AG10803 (cell line): ENCODE measurements at places on chromosomes 1 and 21.

DNA sequence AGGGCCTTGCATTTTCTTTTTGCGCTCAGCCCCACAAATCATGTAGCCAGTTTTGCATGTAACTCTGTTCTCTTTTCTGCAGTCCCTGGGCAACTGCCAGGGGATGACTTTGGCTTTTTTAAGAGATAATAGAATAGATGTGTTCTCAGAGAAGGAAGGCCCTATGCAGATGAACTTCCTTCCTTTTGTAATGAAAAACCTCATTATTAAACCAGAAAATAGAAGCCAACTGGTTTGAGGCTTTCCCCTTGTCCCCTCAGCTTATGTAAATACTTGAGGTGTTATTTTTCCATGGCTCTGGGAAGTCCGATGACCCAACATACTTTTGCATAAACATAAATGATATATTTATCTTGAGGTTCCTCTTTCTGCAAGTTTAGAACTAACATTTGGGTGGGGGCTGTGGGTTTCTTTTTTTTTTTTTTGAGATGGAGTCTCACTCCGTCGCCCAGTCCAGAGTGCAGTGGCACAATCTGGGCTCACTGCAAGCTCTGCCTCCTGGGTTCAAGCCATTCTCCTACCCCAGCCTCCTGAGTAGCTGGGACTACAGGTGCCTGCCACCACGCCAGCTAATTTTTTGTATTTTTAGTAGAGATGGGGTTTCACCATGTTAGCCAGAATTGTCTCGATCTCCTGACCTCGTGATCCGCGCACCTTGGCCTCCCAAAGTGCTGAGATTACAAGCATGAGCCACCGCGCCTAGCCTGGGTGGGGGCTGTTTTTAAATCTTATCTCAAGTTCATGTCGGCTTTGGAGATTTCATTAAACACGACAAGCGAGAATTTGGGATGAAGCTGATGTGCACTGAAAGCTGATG lies 14.4 kb upstream of the FCRL5 start:
- no peak for DNase-seq

GRCh38 chr1:198713081-198713480 lies 74.2 kb downstream of the PTPRC start:
- DNase-seq: peak; percentile 84

GRCh38 chr1:244815600-244816099 lies 19.8 kb upstream of the COX20 start:
- DNase-seq: no peak

- DNase-seq: no peak
Measured at GRCh38 chr1:40754201-40754600, 29.4 kb upstream of the KCNQ4 start.

DNA sequence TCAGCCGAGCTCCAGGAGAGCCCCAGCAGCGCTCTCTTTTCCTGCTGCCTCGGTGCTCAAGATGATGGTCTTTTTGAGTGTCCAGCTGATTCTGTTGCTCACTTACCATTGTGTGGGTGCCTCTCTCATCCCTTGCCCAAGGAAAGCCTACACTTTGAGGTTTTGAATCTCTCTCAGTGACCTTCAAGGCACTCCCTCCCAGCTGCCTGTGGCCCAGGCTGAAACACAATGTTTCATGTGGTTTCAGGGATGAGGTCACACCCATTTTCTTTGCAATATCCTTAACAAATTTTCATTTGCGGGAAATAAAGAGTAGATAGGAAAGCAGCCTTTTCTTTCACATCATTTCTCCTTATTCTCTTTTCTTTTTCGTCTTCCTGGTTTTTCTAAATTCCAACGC lies 12.6 kb upstream of the MRPS14 start:
- DNase-seq: no peak

- no peak for DNase-seq
Measured at GRCh38 chr21:46532080-46532479, 72.8 kb downstream of the S100B start.

DNA sequence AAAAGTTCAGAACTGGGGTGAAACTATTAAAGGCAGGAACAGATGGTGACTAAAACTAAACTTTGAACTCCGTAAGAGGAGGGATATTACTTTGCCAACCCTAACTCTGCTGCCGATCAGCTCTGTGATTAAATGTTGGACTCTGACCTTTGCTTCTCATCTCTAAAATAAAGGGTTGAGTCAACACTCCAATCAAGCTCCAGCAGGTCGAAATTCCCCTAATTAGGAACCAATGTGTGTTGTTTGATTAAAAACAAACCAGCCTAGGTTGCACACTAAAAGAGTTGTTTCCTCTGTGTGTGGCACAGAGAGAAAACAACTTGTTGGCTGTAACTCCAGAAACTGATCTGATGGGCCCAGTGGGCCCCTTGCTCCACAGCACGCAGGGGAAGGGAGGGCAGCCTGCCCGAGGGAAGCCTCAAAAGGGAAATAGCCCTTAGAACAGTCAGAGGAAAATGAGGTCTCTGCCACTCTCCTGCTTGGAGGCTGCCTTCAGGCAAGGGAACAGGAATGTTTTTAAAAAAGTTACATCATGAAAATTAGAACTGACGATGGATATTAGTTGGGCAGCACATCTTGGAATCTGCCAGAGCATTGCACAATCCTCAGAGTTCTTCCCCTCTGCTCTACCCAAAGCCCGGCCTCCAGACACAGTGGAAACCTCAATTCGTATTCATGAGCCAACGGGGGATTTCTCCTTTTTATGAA lies 69.3 kb downstream of the KCTD3 start:
- DNase-seq: peak; percentile 87
